ENCODE measurements at places on chromosomes 4 and X.
A peak's percentile ranks its signal among the peaks of the same experiment; 100 is the strongest.

DNA sequence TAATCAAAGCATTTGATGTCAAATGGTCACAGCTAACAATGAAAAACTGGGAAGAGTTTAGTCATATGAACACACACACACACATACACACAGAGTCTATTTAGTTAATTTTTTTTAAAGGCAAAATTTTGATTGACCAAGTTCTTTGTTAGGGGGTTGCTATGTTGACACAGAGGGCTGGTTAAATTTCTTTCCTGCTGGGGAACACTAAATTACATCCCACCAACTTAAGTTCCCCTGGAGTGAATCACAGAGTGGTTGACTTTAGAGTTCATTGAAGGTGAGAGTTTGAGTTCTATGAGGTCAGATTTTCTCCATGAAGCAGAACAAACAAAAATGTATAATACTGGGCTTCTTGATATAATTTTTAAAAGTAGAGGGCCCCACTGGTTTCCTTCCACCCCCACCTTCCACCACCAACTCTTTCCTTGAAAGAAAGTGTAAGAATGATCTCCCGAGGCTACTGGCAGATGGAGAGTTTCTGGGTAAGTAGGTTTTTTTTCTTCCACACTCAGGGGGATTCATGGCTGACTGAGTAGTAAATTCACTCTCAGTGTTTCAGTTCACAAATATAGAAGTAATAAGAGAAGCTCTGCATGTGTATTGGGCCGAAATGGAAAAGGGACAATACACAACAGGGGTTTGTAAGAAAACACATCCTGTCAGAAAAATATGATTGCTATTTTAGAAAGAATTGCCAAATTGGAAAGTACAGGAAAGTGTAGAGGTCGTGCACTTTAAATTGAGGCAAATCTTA lies 917.0 kb upstream of the LCORL start:
- no peak for DNase-seq

DNA sequence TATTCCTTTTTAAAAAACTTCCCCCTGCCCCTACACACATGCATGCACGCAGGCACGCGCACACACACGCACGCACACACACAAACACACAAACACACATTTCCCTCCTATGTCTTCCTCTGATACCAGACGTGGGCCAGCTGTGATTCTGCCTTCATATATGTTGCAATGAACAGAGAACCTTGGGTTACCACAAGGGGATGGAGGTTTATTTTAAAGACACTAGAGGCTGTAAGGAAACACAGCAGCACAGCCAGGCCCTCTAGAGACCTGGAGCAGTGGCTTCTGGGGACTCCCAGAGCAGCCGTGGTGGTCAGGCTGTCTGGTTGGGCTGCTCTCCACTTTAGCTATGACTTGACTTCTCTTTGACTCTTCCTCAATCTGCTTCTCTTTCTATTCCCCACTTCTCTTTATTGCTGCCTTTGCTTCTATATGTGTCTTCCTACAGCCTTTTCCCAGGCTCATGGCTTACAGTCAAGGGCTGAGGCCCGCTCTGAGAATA lies 3.2 kb upstream of the TLR10 start:
- DNase-seq: no peak

- peak; percentile 38 for DNase-seq
These were observed 84.3 kb downstream of the MTMR1 start for GRCh38 chrX:150777328-150777992.

- no peak for DNase-seq
These were observed 367.5 kb upstream of the GRID2 start for GRCh38 chr4:91936311-91936710.

DNA sequence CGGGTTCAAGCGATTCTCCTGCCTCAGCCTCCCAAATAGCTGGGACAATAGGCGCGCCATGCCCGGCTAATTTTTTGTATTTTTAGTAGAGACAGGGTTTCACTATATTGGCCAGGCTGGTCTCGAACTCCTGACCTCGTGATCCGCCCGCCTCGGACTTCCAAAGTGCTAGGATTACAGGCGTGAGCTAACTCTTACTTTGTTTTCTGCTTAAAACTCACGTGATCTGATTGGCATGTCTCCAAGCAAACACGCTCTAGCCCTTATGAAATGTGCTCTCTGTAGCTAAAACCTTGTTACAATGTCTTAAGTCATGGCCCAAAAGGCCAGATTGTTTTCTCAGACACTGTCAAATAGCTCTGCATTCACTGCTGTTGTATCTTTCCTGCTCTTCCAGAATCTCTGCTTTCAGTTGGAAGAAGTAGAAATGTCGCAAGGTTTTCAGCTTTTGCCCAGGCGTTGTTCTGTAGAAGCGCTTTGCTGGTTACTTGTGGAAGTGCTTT lies 39.7 kb upstream of the OGT start:
- no peak for DNase-seq

GRCh38 chrX:49725923-49726904 lies 30.4 kb upstream of the PAGE1 start:
- DNase-seq: peak; percentile 6

GRCh38 chr4:10803713-10804343 lies 119.3 kb upstream of the CLNK start:
- DNase-seq: no peak

DNA sequence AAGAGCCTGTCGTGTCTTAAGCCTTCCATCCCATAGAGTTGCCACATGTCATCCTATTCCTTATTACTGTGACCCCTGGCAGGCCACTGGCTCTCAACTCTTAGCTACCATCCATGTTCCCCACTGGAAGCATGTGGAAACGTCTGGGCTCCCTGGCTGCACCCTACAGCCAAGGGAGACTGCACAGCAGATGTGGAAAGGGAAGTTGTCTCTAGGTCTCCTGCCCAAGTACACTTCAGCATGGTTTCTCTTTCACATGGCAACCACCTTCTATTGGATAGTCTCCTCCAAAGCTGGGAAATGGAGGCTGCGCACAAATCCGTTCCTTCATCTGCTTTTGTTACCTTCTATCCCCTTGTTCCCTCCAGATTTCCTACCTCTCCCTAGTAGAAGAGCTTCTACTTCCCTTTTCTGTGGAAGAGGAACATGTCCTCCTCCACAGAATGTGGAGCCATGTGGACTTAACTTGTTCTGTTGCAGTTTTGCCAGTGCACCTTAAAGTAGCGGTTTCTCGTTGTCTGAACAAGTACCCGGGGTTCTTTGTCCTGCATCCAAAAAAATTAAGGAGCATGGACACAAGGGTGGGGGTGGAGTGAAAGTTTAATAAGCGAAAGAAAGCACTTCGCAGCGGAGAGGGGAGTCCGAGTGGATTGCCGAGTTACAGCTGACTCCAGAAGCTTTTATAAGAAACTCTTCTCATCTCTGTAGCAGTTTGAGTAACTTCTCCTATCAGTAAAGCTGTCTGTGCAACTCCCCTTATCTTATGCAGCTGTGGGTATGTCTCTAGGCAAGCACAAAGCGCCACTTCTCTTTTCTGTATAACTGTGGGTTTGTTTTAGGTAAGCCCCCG lies 52.5 kb downstream of the HMGB2 start:
- DNase-seq: no peak

DNA sequence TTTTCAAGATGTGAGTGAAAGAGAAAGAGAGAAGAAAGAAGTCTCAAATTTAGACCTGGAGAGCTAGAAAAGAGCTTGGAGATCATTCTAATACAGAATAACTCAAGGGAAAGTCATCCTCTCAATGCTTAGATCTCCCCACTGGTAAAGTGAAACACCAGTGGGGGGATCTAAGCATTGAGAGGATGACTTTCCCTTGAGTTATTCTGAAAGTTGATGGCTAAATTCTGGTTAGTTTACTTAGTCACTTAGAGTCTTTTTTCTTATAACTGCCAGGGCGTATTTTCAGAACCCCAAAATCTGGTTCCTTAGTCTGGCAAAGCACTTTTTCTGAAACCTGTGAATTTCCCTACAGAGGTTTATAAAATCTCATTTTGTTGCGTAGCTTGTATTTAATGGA lies 198.6 kb downstream of the ARHGAP24 start:
- no peak for DNase-seq

DNA sequence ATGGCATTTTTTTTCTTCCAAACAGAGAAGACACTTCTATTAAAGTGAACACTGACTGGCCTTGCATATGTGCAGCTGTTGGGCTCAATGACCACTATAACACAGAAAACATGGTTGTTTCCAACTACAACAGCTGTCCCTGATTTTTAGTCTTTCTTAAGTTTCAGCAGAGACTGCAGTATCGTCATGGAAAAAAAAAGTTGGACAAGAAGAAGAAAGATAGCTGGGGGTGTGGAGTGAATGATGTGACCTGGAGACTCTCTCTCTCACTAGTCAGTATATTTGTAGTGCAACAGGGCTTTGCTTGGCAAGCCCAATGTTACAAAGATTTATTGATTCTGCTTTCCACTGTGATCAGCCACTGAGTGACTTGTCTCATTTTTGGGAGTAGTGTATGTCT lies 29.5 kb upstream of the C4orf54 start:
- DNase-seq: no peak

GRCh38 chr4:17166954-17167353 lies 268.5 kb upstream of the LDB2 start:
- no peak for DNase-seq

- no peak for DNase-seq
These were observed 15.6 kb downstream of the ALPK1 start for GRCh38 chr4:112312610-112313239.

- no peak for DNase-seq
These were observed 90.3 kb upstream of the TEX13D start for GRCh38 chrX:124242131-124242530.

DNA sequence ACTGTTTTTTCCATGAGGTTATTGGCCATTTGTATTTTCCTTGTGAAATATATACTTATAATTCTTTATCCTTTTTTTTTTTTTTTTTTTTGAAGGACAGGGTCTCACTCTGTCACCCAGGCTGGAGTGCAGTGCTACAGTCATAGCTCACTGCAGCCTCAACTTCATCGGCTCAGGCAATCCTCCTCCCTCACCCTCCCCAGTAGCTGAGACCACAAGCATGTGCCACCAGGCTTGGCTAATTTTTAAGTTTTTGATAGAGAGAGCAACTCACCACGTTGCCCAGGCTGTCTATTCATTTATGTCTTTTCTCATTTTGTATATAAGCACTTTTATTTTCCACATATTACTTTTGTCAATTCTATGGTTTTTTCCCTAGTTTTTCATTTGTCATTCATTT lies 16.8 kb downstream of the RBPJ start:
- DNase-seq: no peak

DNA sequence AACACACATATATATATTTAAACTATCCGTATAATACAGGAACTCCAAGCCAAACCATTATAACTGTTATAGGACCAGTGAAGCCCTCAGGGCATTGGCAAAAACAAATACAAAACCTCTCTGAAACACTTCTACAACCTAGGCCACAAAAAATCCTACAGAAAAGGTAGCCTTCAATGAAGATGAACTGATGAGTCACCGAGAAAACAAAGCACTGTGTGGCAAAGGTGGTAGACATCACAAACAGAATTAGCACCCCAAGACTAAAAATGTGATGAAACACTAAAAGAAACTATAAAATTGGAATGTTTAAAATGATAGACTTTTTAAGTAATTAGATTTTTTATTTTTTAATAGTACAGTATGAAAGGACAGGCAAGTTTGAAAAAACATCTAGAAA lies 5.5 kb upstream of the HSPA4L start:
- DNase-seq: no peak

GRCh38 chrX:16472345-16472744 lies 177.6 kb upstream of the S100G start:
- DNase-seq: no peak

DNA sequence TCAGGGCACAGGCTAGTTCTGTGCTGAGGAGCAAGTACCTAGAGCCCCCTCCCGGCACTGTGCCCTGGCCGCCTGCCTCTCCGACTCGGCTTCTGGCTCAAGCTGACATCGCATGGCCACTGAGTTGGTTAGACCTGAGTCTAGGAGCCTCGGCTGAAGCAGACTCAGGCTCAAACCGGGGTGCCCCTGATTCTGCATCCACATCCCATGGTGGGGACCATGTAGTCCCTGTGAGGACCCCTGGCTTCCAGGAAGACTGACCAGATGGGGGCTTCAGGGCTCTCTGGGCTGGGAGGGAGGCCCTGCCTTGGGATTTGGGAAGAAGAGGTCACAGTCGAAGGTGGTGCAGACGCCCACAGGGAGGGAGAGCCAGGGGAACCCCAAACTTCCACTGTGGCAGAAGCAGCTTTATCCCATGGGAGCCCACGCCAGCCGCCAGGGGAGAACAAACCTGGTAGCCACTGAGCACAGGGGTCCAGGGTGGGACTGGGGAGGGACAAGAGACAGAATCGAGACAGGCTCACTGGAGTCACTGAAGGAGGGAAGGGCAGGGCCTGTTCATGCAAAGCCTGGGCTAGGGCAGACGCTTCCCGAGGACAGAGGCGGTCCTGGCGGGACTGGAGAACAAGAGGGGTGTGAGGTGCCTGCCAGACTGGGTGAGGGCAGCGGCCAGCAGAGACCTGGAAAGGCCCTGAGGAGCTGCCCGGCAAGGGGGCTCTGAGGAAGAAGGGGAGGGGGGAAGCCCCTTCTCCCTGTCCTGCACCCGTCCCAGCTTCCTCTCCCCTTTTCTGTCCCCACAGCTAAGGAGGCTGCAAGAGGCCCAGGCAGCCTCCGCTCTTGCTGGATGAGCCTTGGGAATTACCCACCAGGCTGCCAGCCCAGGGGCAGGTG lies 1.1 kb downstream of the PDE6B start:
- peak; percentile 58 for DNase-seq

DNA sequence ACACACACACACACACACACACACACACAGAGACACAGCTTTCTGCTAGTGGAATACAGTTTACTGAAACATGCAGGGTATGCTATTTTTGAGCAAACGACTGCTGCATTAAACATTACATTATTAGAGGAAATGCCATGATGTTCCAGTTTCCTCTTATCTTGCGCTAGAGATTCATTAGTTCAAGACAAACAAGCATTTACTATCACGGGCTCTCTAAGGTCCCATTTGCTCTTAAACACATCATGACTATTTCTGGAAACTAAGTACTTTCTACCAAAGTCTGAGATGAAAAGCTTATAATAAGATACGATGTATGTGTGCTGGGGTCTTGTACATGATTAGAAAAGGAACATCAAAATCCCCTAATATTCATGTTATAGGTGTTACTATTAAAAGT lies 48.8 kb downstream of the RPS3A start:
- DNase-seq: no peak

GRCh38 chrX:129875669-129876068 lies 30.3 kb upstream of the UTP14A start:
- DNase-seq: no peak
